ENCODE measurements at places on chromosomes 4 and X. TPM values are rescaled to one million over a fixed set of nuclear protein-coding genes. Genes with fewer than 3 reads are reported as not detected.

MAGEC1 gene
- polyA plus RNA-seq, result not detected

DNA sequence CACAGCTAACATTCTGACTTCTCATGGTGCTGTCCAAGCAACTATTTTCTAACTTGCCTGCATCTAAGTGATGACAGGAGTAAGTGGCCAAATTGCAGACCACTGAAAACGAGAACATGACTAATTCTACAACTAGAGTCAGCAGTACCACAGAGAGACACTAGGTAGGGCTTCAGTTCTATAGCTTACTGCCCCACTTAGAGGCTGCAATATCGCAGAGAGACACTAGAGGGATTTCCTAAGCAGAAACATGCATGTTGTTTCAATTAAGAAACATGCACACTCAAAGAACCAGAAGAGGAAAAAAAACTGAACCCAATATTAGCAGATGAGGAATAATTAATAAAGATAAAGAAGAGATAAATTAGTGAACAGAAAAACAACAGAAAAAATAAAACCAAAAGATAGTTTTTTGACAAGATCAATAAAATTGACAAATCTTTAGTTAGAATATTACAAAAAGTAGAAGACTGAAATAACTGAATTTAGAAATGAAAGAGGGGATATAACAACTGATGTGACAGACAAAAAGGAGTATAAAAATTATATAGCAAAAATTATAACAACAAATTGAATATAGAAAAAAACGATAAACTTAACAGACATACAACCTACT is 100.8 kb downstream of the SPIN4 start:
- DNase-seq, result peak; percentile 62

GRCh38 chr4:1293531-1293941 is 3.8 kb downstream of the MAEA start:
- no peak for DNase-seq

- DNase-seq, result no peak
These were observed 1774.8 kb downstream of the ARAP2 start for GRCh38 chr4:34469516-34469915.

GRCh38 chr4:68176904-68177303 is 47.2 kb upstream of the TMPRSS11F start:
- DNase-seq, result no peak

DNA sequence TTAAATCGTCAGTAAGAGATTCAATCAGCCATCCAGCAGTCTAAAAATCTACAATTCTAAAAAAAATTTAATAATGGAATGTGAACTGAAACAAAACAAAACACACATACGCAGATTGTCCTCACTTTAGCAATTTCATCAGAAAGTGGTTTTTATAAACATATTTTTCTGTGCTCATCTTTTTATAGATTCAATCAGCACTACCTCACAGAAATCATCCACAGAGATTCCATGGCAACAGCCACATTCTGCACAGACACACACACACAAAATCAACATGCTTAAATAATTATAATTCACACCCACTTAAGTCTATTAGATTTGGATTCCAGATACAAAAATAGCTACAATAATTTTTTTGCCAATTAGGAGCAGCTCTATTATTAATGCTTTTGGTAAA is 149.0 kb upstream of the KCNIP4 start:
- DNase-seq, result no peak

GRCh38 chr4:6327220-6327917 is 57.7 kb downstream of the WFS1 start:
- no peak for DNase-seq

- no peak for DNase-seq
These were observed 17.4 kb downstream of the IRAK1 start for GRCh38 chrX:154002215-154002719.

Measured in left renal cortex interstitium (tissue), 4 donors.